ENCODE measurements at places on chromosomes 4 and X. TPM values are rescaled to one million over a fixed set of nuclear protein-coding genes. Genes with fewer than 3 reads are reported as not detected.

The NALF2 gene
- not detected for total RNA-seq

- no peak for DNase-seq
- H3K36me3 ChIP-seq: no peaks in the 10 kb centered on the region
- H3K4me3 ChIP-seq: no peak overlapping the region
- peaks cover 17% of the 10 kb centered on the region for H3K4me1 ChIP-seq
These were observed 253.5 kb upstream of the GATB start for GRCh38 chr4:152014280-152014679.

The SYNPO2 gene
- total RNA-seq: 177 TPM

- peaks cover 25% of the 10 kb centered on the region for H3K4me1 ChIP-seq
- peak; percentile 64 for DNase-seq
- no peaks in the 10 kb centered on the region for H3K27me3 ChIP-seq
- peak within 1 kb of the TSS; percentile 83 for H3K27ac ChIP-seq
- H3K36me3 ChIP-seq: no peaks in the 10 kb centered on the region
These were observed at the start of gene IDUA for GRCh38 chr4:986879-987623. Gene IDUA (plus strand): TSS chr4:987044. CDS start chr4:987085, 41 bp downstream.

The FAM236C gene
- not detected for total RNA-seq

DNA sequence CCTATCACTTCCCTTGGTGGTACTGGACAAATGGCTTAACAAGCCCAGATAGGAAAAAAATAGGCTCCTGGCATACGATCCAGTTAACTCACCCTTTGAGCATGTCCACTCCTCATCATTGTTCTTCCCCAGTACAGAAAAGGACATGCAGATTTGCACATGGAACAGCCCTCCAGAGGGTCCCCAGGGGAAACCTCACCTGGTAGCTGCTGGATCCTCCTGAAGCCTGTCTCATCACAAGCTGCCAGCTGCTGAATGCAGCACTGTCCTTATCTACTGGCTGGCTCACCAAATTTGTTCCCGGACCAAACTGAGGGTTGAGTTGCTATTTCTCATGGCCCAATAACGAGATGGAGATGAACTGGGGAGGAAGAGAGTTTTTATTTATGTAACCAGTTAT, 49.4 kb downstream of the SERTM2 start:
- no peaks in the 10 kb centered on the region for H3K36me3 ChIP-seq
- H3K27ac ChIP-seq: no peak overlapping the region
- H3K4me1 ChIP-seq: no peaks in the 10 kb centered on the region
- H3K27me3 ChIP-seq: no peaks in the 10 kb centered on the region
- no peak overlapping the region for H3K4me3 ChIP-seq
- DNase-seq: no peak

- DNase-seq: no peak
- no peaks in the 10 kb centered on the region for H3K27me3 ChIP-seq
- H3K4me1 ChIP-seq: no peaks in the 10 kb centered on the region
- H3K36me3 ChIP-seq: no peaks in the 10 kb centered on the region
These were observed 798.7 kb upstream of the AGA start for GRCh38 chr4:178240891-178241290.

- no peak overlapping the region for H3K4me3 ChIP-seq
- no peak overlapping the region for H3K27ac ChIP-seq
- H3K4me1 ChIP-seq: no peaks in the 10 kb centered on the region
These were observed 37.1 kb upstream of the XPNPEP2 start for GRCh38 chrX:129701624-129702069.

The ALAS2 gene
- total RNA-seq: 1.0 TPM

DNA sequence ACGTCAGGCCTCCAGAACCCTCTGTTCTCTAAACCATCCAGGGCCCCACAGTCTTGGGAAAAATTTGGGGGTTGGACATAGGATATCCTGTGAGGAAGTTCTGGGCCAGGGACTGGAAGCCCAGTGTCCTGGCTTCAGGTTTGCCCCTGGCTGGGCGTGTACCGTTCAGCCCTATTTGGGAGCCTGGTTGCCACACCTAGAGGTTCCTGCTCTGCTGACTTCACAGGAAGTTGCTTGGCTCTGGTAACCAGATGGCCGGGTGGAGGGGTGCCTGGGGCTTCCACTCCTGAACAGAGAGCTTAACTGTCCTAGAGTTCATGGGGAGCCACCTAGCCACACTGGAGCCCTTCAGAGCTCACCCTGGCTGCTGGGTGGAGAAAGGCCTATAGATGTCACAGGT, 1.1 kb downstream of the TAFAZZIN start:
- H3K27ac ChIP-seq: peak overlapping the region; percentile 94
- H3K4me3 ChIP-seq: peak overlapping the region; percentile 89
- H3K27me3 ChIP-seq: no peaks in the 10 kb centered on the region
- DNase-seq: no peak

The HMGB2 gene
- 83.4 TPM for total RNA-seq

The ADAMTS3 gene
- 4.3 TPM for total RNA-seq

The FAM9B gene
- not detected for total RNA-seq

DNA sequence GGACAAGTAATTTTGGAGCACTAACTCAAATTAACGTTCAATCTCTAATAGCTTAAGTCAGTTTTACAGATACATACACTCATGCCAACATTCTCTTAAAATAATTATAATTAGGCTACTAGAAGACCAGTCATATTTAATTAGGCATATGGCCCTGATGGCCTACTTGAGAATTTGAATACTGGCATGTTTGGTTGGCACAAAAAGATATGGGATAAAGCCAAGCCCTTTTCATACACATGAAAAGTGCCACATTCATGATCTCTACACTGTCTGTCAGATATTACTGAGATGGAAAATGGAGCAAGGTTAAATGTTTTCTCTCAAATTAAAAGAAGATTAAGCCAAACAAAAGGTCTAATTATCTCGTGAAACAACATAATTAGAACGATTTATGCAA, 1091.0 kb downstream of the C4orf33 start:
- H3K36me3 ChIP-seq: no peaks in the 10 kb centered on the region
- H3K27me3 ChIP-seq: no peaks in the 10 kb centered on the region
- no peak for DNase-seq
- no peaks in the 10 kb centered on the region for H3K4me1 ChIP-seq

The TLR8 gene
- 1.6 TPM for total RNA-seq

DNA sequence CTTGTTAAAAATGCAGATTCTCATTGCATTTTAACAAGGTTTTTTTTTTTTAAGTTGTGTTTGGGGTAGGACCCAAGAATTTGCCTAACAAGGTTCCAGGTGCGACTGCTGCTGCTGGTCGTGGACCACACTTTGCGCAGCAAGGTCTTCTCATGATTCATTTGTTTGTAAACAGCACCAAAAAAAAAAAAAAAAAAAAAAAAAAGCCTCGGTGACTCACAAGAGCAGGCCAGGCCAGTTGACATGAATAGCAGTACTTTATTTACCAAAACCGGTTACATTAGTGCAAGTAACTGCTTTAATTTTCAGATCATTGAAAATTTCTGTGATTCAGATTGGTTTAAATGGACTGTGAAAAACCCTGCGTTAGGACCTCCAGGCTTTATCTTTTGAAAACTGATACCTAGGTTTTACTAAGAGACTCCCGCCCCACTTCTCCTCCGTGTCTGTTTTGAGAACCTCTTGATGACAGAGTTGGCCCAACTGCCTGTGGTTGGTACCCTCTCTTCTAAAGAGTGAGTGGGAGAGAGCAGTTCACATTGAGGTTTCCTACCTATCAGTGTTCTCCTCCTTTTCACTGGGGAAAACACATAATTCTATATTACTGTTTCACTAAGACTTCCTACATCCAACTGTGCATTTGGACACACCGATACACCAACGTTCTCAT, 86.2 kb downstream of the PHEX start:
- H3K27me3 ChIP-seq: no peaks in the 10 kb centered on the region
- H3K4me3 ChIP-seq: no peak overlapping the region

GRCh38 chrX:46446727-46447378, 98.4 kb downstream of the ZNF674 start:
- peak overlapping the region; percentile 92 for H3K27ac ChIP-seq
- H3K27me3 ChIP-seq: no peaks in the 10 kb centered on the region
- H3K36me3 ChIP-seq: peaks cover 19% of the 10 kb centered on the region
- H3K4me1 ChIP-seq: no peaks in the 10 kb centered on the region
- peak overlapping the region; percentile 54 for H3K4me3 ChIP-seq
- DNase-seq: peak; percentile 76

GRCh38 chr4:70632028-70632427, 3.5 kb downstream of the ENAM start:
- no peak overlapping the region for H3K4me3 ChIP-seq
- no peaks in the 10 kb centered on the region for H3K4me1 ChIP-seq
- H3K36me3 ChIP-seq: no peaks in the 10 kb centered on the region

- H3K27me3 ChIP-seq: no peaks in the 10 kb centered on the region
- no peak overlapping the region for H3K4me3 ChIP-seq
- H3K4me1 ChIP-seq: no peaks in the 10 kb centered on the region
- no peak overlapping the region for H3K27ac ChIP-seq
- DNase-seq: no peak
- H3K36me3 ChIP-seq: no peaks in the 10 kb centered on the region
These were observed 37.9 kb upstream of the PGK1 start for GRCh38 chrX:78066110-78066509.

- H3K36me3 ChIP-seq: no peaks in the 10 kb centered on the region
- H3K27me3 ChIP-seq: no peaks in the 10 kb centered on the region
- DNase-seq: no peak
These were observed 308.2 kb downstream of the KLHL13 start for GRCh38 chrX:117808426-117808825.

GRCh38 chr4:98682719-98683118, 24.3 kb upstream of the TSPAN5 start:
- no peaks in the 10 kb centered on the region for H3K36me3 ChIP-seq
- no peaks in the 10 kb centered on the region for H3K27me3 ChIP-seq
- no peaks in the 10 kb centered on the region for H3K4me1 ChIP-seq
- H3K27ac ChIP-seq: no peak overlapping the region
- DNase-seq: no peak

The MAGEA2B gene
- not detected for total RNA-seq

DNA sequence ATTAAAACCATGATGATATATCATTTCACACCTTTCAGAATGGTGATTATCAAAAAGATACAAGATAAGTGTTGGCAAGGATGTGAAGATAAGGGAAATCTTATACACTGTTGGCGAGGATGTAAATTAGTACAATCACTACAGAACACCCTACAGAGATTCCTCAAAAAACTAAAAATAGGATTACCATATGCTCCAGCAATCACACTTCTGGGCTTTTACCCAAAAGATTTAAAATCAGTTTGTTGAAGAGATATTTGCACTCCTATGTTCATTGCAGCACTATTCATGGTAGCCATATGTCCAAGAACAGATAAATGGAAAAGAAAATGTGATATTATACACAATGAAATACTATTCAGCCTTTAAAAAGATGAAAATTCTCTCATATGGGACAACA, 240.4 kb downstream of the GABRG1 start:
- H3K27ac ChIP-seq: no peak overlapping the region
- no peak overlapping the region for H3K4me3 ChIP-seq
- H3K36me3 ChIP-seq: no peaks in the 10 kb centered on the region
- H3K27me3 ChIP-seq: no peaks in the 10 kb centered on the region
- no peaks in the 10 kb centered on the region for H3K4me1 ChIP-seq

DNA sequence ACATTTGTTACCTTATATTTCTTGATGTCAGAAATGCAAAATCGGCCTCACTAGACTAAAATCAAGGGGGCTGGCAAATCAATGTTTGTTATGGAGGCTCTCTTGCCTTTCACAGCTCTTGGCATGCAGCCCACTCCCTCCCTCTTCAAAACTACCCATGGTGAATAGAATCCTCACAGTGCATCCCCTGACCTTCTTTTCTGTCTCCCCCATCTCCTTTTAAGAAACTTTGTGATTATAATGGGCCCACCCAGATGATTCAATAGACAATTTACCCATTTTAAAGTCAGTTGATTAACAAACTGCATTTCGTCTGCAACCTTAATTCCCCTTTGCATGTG, 184.0 kb downstream of the PCDH7 start:
- no peaks in the 10 kb centered on the region for H3K36me3 ChIP-seq
- H3K4me3 ChIP-seq: no peak overlapping the region
- no peak overlapping the region for H3K27ac ChIP-seq
- no peak for DNase-seq
- H3K4me1 ChIP-seq: no peaks in the 10 kb centered on the region
- H3K27me3 ChIP-seq: no peaks in the 10 kb centered on the region

The UBA6 gene
- 39.6 TPM for total RNA-seq

The SYN1 gene
- total RNA-seq: 0.42 TPM

GRCh38 chr4:145716200-145716599, 36.3 kb downstream of the C4orf51 start:
- H3K27ac ChIP-seq: no peak overlapping the region
- H3K4me1 ChIP-seq: no peaks in the 10 kb centered on the region
- H3K27me3 ChIP-seq: no peaks in the 10 kb centered on the region
- no peak for DNase-seq

The DUSP9 gene
- not detected for total RNA-seq

- DNase-seq: no peak
- peaks cover 37% of the 10 kb centered on the region for H3K4me1 ChIP-seq
- H3K4me3 ChIP-seq: no peak overlapping the region
- H3K27me3 ChIP-seq: no peaks in the 10 kb centered on the region
- H3K36me3 ChIP-seq: no peaks in the 10 kb centered on the region
These were observed 52.3 kb upstream of the KLF3 start for GRCh38 chr4:38611676-38612075.

The FAM193A gene
- 54.6 TPM for total RNA-seq

GRCh38 chrX:15761564-15762191, 23.6 kb downstream of the CA5B start:
- no peak overlapping the region for H3K27ac ChIP-seq
- H3K27me3 ChIP-seq: no peaks in the 10 kb centered on the region
- H3K36me3 ChIP-seq: no peaks in the 10 kb centered on the region
- peaks cover 5% of the 10 kb centered on the region for H3K4me1 ChIP-seq

GRCh38 chr4:144575181-144575580, 70.8 kb upstream of the HHIP start:
- no peak overlapping the region for H3K27ac ChIP-seq
- H3K27me3 ChIP-seq: no peaks in the 10 kb centered on the region
- no peak overlapping the region for H3K4me3 ChIP-seq
- no peaks in the 10 kb centered on the region for H3K4me1 ChIP-seq
- no peaks in the 10 kb centered on the region for H3K36me3 ChIP-seq

- H3K27me3 ChIP-seq: no peaks in the 10 kb centered on the region
- no peak for DNase-seq
- H3K36me3 ChIP-seq: no peaks in the 10 kb centered on the region
- H3K4me1 ChIP-seq: no peaks in the 10 kb centered on the region
These were observed 45.9 kb downstream of the VEGFC start for GRCh38 chr4:176746846-176747245.

DNA sequence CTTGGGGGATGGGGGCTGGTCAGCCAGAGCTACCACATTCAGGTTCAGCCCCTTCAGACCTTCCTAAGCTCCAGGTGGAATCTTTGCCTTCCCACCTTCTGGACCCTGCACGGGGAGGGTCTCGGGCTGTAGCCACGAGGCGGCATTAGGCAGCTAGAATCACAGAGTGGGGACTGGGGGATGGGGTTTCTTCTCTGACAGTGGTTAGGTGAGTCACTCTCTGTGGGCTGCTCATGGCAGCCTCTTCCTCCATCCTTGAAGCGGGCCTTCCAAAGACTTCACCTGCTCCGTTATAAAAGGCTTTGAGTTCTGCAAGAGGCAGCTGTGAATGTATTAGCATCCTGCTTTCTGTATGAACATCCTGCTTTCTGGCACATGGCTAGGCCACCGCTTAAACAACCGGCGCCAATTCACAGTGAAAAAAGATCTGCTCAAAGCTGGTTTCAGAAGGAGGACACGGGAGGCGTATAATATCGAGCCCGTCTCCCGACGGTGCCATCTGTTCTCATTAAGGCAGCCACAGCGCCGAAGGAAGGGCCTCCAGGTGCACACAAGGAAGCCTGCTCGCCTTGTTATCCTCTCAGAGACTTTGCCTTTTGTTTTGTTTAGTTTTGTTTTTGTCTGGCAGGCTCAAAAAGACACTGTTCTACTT, 74.3 kb upstream of the IGFBP7 start:
- H3K4me1 ChIP-seq: no peaks in the 10 kb centered on the region
- H3K27me3 ChIP-seq: no peaks in the 10 kb centered on the region
- no peak for DNase-seq
- no peak overlapping the region for H3K27ac ChIP-seq
- H3K36me3 ChIP-seq: no peaks in the 10 kb centered on the region

The TMEM131L gene
- total RNA-seq: 12.3 TPM

The CDX4 gene
- not detected for total RNA-seq
